ELR (cell line): ENCODE measurements at places on chromosomes 4 and X.
A peak's percentile ranks its signal among the peaks of the same experiment; 100 is the strongest.

GRCh38 chr4:80069837-80070731 lies 2.9 kb downstream of the ANTXR2 start:
- DNase-seq = peak; percentile 60

GRCh38 chr4:86630629-86631028 lies 36.5 kb downstream of the PTPN13 start:
- DNase-seq = no peak

DNA sequence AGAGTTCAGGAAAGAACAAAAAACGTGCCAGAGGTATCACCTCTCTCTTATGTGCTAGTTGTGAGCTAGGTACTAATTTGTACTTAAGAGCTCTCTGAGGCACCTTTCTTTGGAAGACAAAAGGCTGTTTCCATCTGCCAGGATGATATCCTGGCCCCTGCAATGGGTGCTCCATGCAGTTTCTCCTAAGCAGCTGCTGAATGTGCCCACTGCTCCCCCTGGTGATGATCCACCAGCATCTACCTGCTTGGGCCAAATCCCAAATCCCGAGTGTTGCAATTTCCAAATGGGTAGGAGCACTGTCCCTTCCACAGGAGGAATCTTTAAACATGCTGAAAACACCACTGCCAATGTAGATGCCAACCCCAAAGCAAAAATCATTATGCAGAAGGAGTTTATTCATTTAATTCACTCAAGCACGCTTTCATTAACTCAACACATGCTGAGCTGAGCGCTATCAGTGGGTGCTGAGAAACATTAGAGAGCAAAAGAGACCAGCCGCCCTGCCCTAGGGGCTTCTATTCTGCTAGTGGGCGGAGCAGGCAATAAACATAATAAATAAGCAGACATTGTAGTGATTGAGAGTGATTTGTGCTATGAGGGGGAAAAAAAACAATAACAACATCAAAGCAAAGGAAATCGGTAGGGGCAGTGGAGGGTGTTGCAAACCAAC lies 69.6 kb upstream of the C4orf50 start:
- DNase-seq = peak; percentile 44

DNA sequence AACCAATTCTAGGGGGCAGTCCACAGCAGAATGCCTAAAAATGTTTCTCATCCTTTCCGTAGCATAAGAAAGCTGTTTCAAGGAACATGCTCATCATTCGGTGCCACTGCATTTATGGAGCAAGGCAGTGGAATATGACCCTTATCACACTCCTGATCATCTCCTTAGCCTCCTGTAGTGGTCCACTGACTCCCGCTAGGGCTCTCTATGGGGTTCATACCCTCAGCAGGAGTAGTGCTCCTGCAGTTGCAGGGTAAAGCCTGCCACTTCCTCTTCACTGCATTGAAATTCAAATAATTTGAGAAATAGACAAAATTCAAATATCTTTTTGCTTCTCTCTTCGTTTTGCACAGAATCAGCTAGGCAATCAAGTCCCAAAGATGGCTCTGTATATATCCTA lies 107.0 kb downstream of the NDST3 start:
- DNase-seq = no peak

GRCh38 chr4:54818481-54818880 lies 160.7 kb downstream of the KIT start:
- no peak for DNase-seq

DNA sequence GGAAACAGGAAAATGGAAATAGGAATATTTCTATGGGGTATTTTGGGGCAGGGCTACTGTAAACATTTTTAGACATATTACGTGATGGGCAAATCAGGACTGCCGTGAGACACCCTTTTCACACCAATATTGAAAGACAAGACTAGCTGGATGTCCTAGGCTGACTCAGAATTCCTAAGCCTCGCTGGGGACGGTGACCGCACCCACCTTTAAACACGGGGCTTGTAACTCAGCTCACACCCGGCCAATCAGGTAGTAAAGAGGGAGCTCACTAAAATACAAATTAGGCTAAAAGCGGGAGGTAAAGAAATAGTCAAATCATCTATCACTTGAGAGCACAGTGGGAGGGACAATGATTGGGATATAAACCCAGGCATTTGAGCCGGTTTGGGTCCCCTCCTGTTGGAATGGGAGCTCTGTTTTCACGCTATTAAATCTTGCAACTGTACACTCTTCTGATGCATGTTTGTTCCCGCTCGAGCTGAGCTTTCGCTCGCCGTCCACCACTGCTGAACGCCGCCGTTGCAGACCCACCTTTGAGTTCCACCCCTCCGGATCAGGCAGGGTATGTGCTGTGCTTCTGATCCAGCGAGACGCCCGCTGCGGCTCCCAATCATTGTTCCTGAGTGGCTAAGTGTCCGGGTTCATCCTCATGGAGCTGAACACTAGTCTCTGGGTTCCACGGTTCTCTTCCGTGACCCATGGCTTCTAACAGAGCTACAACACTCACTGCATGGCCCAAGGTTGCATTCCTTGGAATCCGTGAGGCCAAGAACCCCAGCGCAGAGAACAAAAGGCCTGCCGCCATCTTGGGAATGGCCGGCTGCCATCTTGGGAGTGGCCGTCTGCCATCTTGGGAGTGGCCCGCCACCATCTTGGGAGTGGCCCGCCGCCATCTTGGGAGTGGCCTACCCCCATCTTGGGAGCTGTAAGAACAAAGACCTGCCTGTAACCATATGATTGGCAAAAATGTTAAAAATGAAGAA lies 152.6 kb downstream of the CRLF2 start:
- DNase-seq = no peak

- no peak for DNase-seq
Measured at GRCh38 chr4:152967907-152968306, 31.8 kb downstream of the FHDC1 start.

- no peak for DNase-seq
Measured at GRCh38 chrX:69178592-69178991, 13.3 kb upstream of the PJA1 start.

- DNase-seq = no peak
Measured at GRCh38 chr4:40546506-40546905, 83.2 kb downstream of the RBM47 start.
